ENCODE measurements at places on chromosomes 7 and 10.

- DNase-seq = no peak
Measured at GRCh38 chr10:6593241-6593671, 13.2 kb upstream of the PRKCQ start.

GRCh38 chr7:126441745-126442144 is 811.0 kb downstream of the GRM8 start:
- DNase-seq = no peak

GRCh38 chr7:141737118-141737835 is 881 bp upstream of the SSBP1 start:
- DNase-seq = no peak

DNA sequence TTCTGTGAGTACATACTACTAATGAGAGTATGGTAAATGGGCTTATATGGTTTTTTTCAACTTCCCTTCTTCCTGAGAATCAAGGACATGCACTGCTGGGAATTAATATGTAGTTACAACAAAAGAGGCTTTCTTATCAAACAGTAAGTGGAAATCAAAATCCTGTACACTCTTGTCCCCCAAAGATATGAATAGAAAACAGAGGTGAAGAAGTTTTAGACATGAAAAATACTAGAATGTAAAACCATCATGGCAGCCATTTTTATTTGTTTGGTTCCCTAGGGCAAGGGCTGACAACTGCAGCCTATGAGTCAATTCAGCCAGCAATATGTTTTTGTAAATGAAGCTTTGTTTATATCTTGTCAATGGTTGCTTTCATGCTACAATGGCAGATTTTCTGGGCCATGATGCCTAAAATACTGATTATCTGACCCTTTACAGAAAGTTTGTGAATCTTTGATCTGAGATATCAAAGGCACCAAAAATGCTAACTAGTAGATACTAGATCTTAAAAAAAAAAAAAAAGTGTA is 422.4 kb downstream of the PARD3 start:
- no peak for DNase-seq

Measured in fibroblast of the conjunctiva (primary cell).